ENCODE measurements at places on chromosomes 1 and 21.

- no peak for DNase-seq
Measured at GRCh38 chr1:95197616-95198252, 36.3 kb upstream of the RWDD3 start.

GRCh38 chr1:219550201-219550600 lies 62.7 kb downstream of the ZC3H11B start:
- no peak for DNase-seq

GRCh38 chr1:165647517-165647916 lies 16.5 kb downstream of the MGST3 start:
- no peak for DNase-seq

DNA sequence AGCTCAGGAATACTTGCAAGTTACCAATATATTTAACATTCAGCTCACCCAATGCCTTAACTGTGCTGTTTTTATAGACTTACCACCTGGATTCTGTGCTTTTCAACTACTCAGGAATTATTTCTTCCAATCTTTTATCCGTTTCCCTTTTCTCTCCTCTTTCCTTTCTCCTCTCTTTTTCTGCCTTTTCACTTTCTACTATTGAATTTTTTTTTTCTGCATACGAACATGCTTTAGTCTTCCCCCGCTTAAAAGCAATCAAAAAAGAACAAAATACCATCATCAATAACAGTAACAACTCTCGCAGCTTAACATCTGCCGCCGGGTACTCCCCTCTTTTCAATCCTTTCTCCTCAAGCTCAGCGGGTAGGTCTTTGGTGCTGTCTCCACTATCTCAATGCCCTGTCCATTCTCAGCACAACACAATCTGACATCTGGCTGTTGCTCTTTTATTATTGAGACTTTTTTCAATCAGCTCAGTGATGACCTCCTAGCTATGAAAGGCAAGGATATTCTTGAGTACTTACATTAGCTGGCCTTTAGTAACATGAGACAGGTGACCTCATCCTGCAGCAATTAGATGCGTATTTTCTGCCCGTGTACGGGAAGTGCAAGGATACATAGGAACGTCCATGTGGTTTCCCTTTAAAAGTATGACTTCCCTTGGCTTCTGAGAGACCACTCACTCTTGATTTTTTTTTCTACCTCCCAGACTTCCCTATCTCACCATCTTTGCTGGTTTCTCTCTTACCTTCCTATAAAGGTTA lies 40.2 kb upstream of the SIPA1L2 start:
- no peak for DNase-seq

GRCh38 chr1:210239349-210240111 lies 6.9 kb downstream of the SERTAD4 start:
- no peak for DNase-seq

- no peak for DNase-seq
Measured at GRCh38 chr1:228085287-228085951, 2.9 kb downstream of the ARF1 start.

DNA sequence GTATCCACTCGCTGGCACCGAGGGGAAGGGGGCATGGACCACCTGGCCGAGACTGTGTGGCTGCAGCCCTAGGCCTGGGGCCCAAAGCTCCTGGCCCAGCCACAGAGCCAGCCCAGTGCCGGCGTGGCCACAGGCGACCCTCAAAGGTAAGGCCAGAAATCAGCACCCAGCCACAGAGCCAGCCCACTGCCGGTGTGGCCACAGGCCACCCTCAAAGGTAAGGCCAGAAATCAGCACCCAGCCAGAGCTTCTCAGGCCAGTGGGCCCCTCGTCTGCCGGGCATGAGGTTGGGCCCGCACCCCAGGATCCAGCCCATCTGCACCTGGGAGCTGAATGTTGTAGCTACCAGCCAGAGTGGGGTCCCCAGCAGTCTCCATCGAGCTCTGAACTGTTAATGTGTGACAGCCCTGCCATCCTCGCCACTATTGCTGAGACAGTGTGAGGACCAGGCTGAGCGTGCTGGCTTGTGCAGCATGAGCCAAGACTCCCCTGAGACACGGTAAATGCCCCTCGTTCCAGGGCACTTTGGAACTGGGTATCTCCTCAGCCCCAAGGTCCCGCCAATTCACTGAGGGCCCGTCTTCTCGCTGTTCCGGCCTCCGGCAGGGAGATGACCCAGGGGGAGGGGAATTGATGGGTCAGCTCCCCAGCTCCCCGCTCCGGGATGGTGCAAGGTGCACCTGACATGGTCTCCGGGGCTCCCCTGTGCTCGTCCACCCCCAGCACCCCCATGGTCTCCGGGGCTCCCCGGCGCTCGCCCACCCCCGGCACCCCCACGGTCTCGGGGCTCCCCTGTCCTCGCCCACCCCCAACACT lies 4.7 kb upstream of the FTCD start:
- no peak for DNase-seq

DNA sequence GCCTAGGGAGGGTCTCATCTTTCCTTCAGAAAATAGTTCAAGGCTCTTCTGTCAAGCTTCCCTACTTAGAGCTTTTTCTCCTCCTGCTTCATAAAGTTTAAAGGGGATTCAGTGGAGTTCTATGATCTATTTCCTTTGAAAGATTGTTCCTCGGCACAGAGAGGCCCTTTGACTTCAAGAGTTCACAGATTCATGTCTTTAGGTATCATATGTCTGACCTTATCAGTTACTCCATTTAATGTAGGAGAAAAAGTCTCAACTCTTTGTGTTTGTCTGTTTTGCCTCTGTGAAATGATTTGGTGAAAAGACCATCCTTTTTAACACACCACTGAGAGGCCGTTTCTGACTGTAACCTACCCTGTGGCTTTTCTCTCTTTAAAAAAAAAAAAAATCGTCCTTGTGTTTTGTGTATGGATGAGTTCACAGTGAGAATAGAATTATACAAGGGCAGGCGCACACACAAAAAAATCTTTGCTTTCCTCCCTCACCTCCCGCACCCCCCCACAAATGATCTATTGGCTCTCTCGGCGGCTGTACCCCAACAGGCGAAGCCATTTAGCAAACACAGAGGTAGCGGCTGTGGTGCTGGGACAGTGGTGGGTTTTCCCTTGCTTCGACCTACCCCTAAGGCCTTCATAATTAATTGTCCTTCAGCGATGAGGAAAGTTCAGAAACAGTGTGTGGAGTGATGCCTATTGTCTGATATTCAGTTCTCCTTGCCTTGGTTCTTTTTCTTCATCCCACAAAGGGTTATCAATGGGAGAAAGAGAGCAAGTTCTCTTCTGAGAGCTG lies 29.6 kb downstream of the PROX1 start:
- DNase-seq = no peak

DNA sequence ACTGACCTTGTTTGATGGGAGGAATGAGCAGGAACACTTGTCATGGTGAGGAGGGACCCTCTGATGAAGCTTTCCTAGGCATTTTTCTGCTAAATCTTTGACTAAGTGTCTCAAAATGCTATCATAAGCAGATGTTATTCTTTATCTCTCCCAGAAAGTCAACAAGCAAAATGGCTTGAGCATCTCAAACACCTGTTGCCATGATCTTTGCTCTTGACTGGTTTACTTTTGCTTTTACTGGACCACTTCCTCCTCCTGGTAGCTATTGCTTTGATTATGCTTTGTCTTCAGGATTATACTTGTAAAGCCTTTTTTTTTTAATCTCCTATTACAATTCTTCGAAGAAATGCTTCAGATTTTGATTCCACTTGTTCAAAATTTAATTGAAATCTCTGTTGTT lies 157.4 kb downstream of the GPR52 start:
- DNase-seq = no peak

GRCh38 chr1:119294722-119295121 lies 73.9 kb upstream of the HAO2 start:
- DNase-seq = no peak

GRCh38 chr1:170669586-170670530 lies 5.9 kb downstream of the PRRX1 start:
- no peak for DNase-seq

DNA sequence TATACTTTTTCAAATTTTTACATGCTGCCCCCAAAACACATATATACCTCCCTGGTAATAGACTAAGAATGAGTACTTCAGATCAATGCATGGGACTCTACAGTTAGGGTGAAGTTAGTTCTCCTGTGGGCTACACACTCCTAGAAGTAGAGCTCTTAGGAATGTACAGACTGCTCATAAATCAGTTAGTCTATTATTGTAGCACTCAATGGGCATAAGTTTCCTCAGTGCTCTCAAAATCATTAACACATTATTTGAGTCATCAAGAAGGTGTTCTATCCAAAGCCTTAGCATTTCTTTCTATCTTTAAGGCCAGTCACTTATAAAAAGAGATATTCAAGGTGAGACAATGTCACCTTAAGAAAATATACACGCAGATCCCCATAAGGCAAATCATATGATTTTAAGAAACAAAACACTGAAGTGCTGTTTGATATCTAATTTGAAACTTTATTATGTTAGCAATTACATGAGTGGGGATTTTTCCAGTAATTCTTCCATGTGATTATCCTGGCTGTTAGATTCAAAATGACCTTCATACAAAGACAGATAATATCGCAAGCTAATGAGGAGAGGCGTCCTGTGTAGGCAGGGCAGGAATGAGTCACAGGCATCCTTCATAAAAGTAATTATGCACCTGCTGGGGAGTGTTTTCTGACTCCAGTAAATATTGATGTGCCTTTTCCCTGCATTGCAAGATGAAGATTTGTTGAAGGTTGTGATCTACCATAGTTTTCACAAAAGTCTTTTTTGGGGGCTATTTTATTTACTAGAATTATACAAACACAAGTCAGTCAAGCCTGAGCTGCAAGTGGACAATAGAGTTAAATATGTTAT lies 167.2 kb upstream of the ATP1B1 start:
- DNase-seq = no peak

- no peak for DNase-seq
Measured at GRCh38 chr1:181251713-181252075, 163.2 kb downstream of the IER5 start.

- DNase-seq = no peak
Measured at GRCh38 chr1:15303935-15304334, 56.9 kb downstream of the FHAD1 start.

- DNase-seq = no peak
Measured at GRCh38 chr1:233473549-233474204, 140.2 kb upstream of the KCNK1 start.

- no peak for DNase-seq
Measured at GRCh38 chr1:97926017-97926708, 5.3 kb upstream of the DPYD start.

GRCh38 chr1:184627007-184627341 lies 127.7 kb downstream of the EDEM3 start:
- no peak for DNase-seq

DNA sequence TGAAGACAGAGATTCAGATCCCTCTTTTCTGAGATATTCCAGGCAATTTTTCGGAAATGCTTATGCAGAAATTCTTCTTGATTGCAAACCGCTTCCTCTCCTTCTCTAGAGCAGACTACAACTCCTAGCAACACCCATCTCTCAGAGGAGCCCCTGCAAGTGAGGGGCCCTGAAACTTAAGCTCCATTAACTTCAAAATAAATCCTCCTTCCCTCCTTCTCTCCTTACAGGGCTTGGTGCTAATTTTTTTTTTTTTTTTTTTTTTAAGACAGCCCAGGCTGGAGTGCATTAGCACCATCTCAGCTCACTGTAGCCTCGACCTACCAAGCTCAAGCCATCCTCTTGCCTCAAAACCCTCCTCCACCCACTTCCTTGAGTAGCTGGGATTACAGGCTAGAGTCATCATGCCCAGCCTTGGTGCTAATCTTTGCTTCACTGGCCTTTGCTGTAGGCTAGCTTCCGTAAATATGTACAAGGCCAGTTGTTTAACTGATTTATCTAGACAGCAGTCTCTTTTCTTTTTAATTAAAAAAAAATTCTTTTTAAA lies 30.2 kb upstream of the SFPQ start:
- DNase-seq = no peak

DNA sequence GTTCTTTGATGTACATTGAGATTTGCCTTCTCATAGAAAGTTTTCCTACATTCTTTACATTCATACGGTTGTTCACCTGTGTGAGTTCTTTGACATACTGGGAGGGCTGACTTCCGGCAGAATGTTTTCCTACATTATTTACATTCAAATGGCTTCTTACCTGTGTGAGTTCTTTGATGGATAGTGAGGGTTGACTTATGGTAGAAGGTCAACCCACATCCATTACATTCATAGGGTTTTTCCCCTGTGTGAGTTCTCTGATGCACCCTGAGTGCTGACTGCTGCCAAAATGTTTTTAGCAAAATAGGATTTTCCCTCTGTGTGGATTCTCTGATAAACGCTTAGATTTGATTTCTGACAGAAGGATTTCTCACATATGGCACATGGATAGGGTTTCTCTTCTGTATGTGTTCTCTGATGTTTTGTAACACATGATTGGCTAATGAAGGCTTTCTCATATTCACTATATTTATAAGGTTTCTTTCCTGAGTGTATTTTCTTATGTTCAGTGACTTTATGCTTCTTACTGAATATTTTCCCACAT lies 37.7 kb downstream of the JMJD4 start:
- DNase-seq = no peak

DNA sequence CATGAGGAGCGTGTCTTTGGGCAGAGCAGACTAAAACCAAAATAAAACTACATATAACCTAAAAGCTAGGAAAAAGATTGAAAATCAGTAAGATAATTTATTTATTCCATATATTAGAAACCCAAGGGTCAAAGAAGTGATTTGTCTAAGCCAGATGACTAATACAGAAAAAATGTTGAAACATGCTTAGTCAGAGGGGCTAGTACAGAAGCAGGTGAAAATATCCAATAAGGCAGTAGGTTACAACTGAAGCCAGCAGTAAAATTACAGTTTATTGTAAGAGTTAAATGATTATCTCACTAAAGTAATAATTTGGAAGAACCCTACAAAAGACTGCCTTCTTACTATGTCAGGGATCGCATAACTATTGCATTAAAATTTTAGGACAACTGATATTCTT lies 1190.9 kb upstream of the PRMT6 start:
- DNase-seq = no peak

DNA sequence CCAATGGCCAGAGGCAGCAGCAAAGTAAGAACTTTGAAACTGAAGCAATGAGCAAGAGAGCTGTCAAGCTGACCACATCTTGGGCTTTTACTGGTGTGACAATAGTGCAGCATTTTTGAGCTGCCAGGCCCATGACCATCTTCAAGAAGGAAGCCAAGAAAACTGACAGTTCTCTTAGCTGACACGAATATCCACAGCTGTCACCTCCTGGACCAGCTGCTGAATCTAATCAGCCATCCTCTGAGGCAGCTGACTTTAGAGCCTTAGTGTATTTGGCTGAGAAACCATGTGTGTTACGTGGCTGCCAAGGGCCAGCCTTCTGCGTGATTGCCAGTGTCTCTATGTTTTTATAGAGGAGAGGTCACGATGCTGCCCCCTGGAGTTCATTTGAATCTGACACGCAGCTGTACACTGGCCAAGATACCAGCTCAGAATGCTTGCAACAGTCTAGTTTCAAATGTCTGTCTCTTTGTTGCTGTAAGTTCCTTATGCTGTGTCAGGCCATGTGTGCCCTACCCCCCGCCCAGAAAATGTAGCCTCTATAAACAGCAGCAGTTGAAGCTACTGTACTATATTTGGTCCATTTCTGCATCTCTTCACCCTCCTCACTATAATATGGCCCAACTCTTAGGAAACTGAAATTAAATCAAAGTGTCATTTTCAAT lies 39.7 kb downstream of the PALMD start:
- no peak for DNase-seq

GRCh38 chr1:218439541-218440295 lies 94.6 kb downstream of the TGFB2 start:
- no peak for DNase-seq

GRCh38 chr1:220921971-220922635 lies 42.9 kb downstream of the HLX start:
- DNase-seq = no peak
